Activated CD4-positive, alpha-beta T cell treated with anti-CD3 and anti-CD28 coated beads, Interleukin-2, amount 50 U/mL, for 4 hours (primary cell): ENCODE measurements at places on chromosomes 12 and 14.

DNA sequence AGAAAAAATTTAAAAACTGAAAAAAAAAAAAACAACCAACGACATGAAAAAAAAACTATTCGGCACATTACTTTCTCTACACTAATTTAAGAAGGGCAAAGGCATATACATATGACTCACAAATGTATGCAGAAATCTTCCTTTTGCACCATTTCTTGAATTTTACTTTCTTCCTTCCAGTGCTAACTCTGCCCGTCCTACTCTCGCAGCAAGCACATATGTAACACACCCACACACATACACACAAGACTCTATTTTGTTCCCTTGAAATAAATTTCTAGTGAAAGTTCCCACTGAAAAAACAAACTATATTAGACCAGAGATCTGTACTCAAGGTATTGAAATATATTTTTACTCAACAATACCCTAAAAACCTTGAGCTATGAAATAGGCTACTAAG is 14.6 kb downstream of the BTG1 start:
- DNase-seq = no peak

DNA sequence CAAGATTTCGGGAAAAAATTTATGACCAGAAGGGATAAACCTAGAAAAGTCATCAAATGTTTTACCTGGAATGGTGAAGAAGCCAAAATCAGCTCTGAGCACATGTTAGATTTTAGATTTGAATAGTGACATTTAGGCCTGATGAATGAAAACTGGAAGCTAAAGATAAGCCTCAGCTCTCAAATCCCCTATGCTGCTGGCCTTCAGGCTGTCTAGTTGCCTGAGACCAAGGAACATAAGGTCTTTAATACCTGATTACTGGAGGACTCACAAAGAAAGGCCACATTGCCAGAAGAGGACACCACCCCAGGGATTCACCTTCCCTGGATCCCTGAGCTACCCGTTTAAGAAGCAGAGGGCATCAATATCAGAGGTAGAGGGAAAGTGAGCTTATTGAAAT is 56.6 kb downstream of the BCL2L14 start:
- no peak for DNase-seq

GRCh38 chr12:60066655-60067054 is 470.8 kb downstream of the SLC16A7 start:
- no peak for DNase-seq

GRCh38 chr14:58638231-58639197 is 752 bp downstream of the DACT1 start:
- peak; percentile 20 for DNase-seq

GRCh38 chr12:47967461-47968321 is 4.3 kb downstream of the TMEM106C start:
- DNase-seq = no peak

DNA sequence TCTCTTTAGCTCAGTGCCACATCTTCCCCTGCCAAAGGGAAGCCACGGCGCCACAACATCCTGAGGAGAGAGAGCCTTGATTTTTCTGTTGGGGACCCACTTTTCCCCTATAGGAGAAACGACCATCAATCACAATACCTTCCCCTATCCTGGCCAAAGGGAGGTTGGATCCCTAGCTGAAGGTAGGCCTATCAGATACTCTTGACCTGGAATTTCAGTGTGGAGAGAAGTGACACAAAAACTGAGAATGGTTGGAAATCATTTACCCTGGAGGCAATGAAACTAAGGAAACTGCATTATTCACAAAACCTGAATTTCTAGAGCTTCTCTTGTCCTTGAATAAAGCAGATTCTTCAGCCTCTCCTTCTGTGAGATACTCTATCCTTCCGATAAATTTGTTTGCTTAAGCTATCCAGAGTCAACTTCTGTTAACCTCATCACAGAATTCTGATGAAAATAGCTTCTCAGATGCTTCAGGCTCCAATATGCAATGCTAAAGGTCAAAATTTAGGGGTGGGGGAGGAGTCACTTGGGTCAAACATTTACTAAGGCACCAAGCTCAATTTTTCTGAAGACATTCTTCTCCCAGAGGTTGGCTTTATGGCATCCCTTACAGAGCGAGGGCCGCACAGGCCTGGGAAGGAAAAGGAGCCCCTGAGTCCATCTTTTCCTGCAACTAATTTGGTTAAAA is 27.0 kb upstream of the DUSP6 start:
- DNase-seq = no peak

- DNase-seq = no peak
Observed at GRCh38 chr12:96211988-96212387, 17.8 kb downstream of the ELK3 start.

GRCh38 chr12:51706206-51706605 is 115.2 kb downstream of the SCN8A start:
- no peak for DNase-seq

DNA sequence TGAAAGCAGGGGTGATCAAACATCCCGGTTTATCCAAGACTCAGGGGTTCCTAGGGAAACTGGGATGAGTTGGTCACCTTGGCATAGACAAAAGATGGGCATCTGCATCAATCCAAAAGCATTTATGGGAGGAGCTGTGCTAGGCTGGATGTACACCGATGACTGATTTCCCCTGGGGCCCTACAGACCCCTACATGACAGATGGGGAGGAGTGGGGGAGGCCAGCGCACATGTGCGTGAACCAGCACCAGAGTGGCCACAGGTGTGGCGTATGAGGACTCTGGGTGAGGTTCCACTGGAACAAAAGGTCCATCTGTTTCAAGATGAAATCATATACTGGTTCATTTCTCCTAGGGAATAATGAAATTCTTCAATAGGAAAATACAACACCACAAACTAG is 210.4 kb downstream of the ITPR2 start:
- no peak for DNase-seq

DNA sequence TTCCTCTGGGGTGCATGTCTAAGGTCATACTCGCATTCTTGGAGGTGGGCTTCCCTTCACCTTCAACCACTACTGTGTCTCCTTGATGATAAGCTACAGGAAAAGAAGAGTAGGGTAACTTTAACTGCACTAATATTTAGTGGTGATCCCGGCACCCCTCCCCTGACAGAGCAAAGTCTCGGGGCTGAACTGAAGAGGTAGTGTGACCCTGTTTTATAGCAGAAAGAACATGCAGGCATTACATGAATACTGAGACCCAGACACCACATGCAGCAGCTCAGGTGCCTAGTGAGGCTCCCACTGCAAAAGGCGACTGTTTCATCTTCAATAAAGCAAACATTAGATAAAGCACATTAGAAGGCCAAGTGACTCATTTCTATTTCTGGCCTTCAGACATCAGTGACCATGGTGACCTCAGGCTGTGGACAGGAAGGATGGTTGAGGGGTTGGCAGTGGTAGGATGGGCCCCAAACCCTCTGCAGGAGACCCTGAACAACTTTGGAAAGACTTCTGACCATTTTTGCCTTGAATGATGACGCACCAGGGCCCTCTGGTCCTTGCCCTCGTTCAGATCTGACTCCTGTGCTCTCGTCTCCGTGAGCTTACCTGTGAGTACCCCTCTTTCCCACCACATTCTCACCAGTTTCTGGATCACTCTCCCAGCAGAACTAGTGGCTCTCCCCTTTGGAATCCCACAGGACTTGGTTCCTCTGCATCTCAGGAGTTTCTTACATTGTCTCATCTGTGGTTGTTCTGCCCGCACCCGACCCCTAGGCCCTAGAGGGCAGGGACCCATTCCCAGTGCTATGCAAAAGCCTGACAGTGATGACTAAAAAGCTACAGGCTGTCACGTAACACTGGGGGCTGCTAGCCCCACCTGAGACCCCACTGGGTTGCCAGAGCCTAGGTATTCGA is 23.8 kb upstream of the JPH4 start:
- DNase-seq = no peak

- no peak for DNase-seq
Observed at GRCh38 chr12:93706387-93706786, 29.2 kb downstream of the CRADD start.

- DNase-seq = no peak
Observed at GRCh38 chr12:105982022-105982421, 156.7 kb downstream of the NUAK1 start.

GRCh38 chr14:73785336-73785833 is 66.2 kb upstream of the PTGR2 start:
- no peak for DNase-seq

DNA sequence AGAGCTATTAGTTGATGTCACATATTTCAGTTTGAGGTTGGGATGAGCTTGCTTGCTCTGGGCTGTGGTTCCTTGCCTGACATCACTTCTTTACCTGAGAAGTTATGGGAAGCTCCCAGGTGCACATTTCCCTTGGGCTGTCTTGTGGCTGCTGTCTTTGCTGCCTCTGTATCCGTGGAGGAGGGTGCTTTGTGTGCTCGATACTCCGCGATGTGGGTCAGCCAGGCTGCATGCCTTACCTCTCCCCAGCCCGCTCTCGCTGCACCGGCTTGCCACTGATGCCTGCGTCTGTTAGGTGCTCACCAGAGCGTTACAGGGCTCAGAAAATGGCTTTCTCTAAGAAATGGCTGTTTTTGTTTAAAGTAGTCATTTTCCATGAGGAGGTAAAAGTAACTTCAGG is 19.6 kb downstream of the PELI2 start:
- no peak for DNase-seq

- no peak for DNase-seq
Observed at GRCh38 chr12:2675776-2676175, 119.0 kb upstream of the FKBP4 start.

DNA sequence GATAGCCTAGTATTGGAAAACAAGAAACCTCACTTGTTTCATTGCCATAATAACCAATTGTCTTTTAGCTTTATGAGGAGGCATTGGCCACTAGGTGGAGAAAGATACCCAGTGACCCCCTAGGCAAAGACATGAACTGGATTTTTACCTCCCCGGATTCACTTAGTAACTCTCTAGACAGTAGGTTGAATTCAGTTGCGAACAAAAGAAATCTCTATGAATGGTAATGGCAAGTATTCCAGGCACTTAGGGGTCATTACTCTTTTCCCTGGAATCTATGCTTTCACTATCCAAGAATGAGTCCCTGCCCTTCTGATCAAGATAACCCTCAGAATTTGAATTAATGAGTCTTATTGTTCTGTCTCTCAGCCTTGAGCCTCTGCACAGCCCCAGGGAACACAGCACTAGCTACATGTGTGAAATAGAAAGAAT is 29.5 kb upstream of the RHOJ start:
- no peak for DNase-seq

GRCh38 chr14:91350813-91351511 is 66.7 kb downstream of the CCDC88C start:
- DNase-seq = peak; percentile 48

- peak; percentile 23 for DNase-seq
Observed at GRCh38 chr12:94150240-94151121, 2.1 kb downstream of the PLXNC1 start.

DNA sequence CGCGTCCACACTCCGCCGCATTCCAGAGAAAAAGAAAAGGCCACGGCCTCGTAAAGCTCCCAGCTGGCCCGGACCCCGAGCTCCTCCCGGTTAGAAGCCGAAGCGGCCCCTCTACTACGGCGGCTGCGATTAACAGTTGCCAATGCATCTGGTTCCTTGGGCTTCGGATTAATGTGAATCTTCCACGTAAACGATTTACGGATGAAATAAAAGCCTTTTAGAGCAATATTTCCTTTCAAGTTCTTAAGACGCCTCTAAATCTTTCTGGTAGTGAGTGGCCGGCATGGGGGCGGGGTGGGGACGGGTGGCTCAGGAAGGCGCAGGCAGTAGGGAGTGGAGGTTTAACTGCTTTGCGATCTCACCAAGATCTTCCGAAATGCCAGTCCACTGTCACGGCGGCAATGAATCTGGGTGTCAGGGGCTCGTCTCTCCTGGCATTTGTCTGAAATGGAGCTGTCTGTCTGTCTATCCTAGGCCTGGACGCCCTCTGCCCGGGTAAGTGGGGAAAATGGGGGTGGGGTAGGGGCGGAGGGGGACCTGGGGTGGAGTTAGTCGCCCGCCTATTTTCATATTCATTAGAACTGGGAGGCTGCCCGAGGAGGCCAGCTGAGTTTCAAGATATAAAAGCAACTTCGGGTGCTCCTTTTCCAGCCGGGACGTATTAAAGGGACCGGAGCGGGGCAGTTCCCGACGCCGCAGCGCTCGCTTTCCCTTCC is 413 bp upstream of the ALX1 start:
- no peak for DNase-seq

DNA sequence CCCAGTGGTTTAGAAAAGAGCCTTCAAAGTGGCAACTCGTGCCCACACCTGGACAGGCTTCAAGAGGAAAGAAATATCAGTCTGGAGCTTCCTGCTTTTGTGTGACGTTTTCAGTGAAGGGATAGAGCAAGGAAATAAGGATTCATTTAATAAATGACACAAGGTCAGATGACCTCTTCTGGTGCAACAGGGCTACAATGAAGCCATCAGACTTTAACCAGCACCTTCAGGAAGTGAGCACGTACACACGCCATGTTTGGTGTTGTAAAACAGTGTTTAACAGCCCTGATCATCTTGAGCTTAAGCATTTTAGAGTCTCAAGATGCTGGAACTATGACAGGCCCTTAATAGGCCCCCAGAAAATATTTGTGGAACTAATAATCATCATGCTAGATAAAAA is 59.1 kb downstream of the CCDC60 start:
- DNase-seq = no peak

GRCh38 chr12:116160231-116160630 is 117.3 kb downstream of the MED13L start:
- DNase-seq = no peak

DNA sequence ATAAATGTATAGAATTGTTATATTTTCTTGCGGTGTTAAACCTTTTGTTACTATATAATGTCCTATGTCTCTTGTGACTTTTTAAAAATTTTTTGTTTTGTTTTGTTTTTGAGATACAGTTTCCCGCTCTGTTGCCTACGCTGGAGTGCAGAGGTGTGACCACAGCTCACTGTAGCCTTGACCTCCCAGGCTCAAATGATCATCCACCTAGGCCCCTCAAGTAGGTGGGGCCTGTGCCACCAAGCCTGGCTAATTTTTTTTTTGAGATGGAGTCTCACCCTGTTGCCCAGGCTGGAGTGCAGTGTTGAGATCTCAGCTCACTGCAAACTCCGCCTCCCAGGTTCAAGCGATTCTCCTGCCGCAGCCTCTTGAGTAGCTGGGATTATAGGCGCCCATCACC is 26.5 kb upstream of the RCOR1 start:
- no peak for DNase-seq
